Stimulated activated CD4-positive, alpha-beta T cell treated with anti-CD3 and anti-CD28 coated beads, Interleukin-2, amount 100 ng/mL, for 24 hours (primary cell): ENCODE measurements at places on chromosomes 13 and 19.

GRCh38 chr13:92074658-92075057 is 676.2 kb downstream of the GPC5 start:
- DNase-seq, result no peak

DNA sequence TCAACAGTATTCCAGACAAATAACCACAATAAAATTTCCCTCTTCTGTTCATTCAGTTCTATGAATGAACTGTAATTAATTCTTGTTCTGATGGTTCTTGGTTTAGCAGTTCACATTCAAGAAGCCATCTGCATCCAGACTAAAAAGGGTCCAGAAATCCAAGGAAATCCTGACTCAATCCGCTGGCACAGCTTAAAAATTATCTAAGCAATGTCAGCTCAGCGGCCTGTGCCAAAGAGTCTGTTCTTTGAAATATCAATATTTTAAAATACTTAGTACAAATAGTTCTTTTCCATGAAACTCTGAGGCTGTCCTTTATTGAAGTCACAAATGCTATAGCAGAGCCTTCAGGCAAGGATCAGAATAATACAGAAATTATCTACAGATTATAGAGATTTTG is 57.2 kb downstream of the DHRS12 start:
- DNase-seq, result no peak

DNA sequence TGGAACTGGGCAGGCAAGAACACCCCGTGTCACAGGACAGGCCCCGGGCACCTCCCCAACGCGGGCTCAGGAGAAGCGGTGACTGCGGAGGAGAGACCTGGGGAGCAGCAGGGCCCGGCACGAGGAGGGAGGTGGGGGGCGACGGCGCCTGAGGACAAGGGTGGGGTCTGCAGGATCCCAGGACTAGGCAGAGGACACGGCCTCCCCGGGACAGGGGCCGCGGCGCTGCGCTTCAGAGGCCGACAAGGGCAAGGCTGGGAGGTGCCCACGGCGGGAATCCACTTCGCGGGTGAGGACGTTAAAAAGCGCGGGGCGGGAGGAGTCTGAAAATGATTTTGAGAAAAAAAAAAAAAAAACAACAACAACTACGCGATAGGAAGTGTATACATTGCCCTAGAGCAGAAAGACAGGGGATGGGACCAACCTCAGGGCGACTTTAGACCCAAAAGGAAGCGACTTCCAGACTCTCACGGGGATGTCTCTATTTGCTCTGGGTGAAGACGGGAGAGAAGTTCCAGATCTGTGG is 44.9 kb downstream of the ZNF611 start:
- peak; percentile 49 for DNase-seq

GRCh38 chr19:41935760-41936415 is 7.6 kb upstream of the ERFL start:
- DNase-seq, result no peak

- DNase-seq, result no peak
Observed at GRCh38 chr19:14559916-14560775, 11.7 kb downstream of the NDUFB7 start.

DNA sequence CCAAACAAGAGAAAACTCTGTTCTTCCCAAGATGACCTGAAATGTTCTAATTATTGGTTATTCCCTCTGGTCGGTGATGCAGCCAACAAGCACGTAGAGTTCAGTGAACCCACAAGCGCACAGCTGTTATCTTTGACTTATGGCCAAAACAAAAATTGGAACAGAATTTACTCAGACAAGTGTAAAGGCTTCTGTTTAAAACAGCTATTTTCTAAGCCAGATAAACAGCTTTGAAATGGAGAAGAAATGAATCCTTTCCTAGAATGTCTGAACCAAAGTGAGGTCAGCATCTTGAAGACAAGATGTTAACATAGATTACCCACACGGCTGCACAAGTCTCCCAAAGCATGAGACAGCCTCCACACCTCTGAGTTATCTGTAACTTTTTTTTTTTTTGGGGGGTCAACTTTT is 669.2 kb downstream of the DIAPH3 start:
- no peak for DNase-seq

DNA sequence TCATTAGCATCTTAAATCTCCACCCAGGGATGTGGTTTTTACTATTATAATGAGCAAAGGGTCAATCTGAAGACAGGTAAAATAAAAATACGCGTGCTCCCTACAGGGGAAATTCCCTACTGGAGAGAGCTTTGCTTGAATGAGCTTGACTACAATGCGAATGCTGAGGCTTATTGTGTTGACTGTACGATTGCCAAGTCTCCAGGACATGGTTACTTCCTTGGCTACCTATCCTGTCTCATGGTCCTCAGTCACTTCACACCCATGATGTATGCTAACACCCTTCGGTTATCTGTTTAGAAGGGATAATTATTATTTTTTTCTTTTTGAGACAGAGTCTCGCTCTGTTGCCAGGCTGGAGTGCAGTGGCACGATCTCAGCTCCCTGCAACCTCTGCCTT is 61.7 kb downstream of the ZNF627 start:
- no peak for DNase-seq

GRCh38 chr13:79282976-79283375 is 123.1 kb downstream of the RBM26 start:
- no peak for DNase-seq

- no peak for DNase-seq
Observed at GRCh38 chr13:50678464-50679162, 164.9 kb downstream of the DLEU7 start.

GRCh38 chr19:53597023-53597422 is 34.8 kb upstream of the DPRX start:
- DNase-seq, result no peak

- DNase-seq, result no peak
Observed at GRCh38 chr13:68927387-68928026, 1180.1 kb upstream of the ATXN8OS start.

- no peak for DNase-seq
Observed at GRCh38 chr19:48393559-48394330, at the start of gene GRIN2D. TSS of gene GRIN2D (plus strand) at chr19:48393668. CDS start at chr19:48398393, 4,725 bp downstream.

GRCh38 chr19:10836479-10837330 is 693 bp upstream of the TMED1 start:
- DNase-seq, result peak; percentile 82

DNA sequence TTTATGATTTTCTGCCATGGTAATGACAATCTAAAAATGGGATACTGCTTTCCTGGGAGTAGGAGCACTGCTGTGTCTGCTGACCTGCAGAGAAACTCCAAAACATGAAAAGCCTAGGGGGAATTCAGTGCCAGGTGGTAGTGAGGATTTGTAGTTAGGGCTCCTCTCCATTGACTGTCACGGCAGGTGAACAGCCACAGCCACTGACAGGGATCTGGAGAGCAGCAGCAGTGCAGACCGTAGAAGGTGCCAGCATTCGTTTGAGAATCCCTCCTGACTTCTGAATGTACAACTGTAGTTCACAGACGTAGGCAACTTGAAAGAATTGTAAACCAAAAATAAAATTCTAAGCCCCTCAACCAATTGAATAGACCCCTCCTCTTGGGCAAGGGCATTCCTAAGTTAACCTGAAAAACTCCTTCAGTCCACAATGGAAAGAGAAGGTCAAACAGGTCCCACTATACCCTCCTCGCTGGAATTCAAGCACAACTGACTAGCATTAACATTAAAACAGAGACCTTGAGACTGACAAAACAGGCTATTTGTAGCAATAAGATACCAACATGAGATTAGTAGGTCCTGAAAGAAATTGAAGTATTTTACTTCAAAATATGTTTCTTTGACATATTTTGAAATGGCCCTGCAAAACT is 1328.8 kb downstream of the OLFM4 start:
- DNase-seq, result no peak

DNA sequence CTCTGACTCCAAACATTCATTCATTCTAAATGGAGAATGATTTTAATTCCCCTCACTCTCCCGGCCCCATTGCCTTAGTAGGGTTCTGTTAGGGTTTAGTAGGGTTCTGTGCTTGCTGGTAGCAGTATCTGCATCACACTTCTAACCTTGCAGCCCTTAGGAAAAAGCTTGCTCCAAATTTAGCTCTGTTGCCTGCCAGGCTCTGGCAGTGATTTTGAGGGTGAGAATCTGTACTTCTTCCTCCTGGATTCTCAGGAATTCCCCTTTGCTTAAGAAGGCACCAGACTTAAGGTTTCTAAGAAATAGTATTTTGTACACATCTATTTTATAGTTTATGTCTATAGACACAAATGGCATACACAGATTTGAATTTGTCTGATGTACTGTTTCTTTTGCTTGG is 14.7 kb downstream of the B3GLCT start:
- DNase-seq, result no peak

- DNase-seq, result no peak
Observed at GRCh38 chr19:48443731-48444128, 2.1 kb upstream of the GRWD1 start.

DNA sequence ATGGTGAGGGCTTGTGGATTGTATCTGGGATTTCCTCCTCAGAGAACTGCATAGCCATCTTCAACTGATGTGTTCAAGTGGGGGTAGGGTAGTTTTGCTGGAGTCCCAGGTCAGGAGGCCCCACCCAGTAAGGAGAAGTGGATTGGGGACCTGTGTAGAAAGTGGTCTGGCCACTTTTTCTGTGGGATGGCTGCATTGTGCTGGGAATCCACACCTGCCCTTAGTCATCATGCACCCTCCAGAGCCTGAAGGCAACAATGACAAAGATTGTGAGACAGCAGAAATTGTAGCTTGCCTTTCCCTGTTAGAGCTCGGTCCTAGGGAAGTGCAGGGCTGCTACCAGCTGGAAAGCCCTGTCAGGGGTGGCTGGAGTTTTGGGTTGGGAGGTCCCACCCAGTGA is 255.4 kb downstream of the NDFIP2 start:
- no peak for DNase-seq

GRCh38 chr19:35500611-35501010 is 10.3 kb upstream of the KRTDAP start:
- no peak for DNase-seq

DNA sequence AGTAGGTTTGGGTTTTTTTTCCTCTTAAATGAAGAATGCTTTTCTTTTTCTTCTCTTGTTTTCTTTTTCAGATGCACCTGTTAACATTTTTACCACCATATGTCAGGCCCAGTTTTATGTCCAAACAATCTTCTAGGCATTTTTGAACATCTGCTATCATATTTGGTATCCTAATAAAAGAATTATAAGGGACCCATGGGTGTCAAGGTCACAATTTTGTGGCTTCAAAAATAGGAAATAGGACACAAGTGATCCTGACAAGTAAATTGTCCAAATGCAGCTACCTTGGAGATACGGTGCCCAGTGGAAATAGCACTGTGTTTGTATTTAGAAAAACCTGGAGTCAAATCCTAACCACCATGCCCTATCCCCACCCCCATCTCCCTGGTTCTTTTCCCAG is 270.3 kb downstream of the MZT1 start:
- no peak for DNase-seq

DNA sequence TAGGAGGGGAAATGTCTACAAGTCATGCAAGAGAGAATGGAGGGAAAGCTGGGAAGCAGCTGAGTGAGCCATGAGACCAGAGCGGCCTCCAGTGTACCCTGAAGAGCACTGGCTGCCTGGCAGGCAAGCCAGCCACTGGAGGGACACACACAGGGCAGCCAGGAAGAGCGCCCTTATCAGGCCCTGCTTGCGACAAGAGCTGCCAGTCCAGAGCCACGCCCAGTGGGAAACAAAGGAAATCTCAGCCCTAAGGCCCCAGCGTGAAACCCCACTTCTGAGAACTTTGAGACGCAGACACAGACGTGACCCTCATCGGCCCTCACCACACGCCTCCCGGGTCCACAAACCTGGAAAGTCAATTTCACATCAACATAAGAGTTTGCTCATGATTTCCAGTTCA is 105.0 kb downstream of the STK24 start:
- no peak for DNase-seq

- DNase-seq, result peak; percentile 84
Observed at GRCh38 chr19:46529622-46530451, 34.2 kb upstream of the PNMA8B start.

DNA sequence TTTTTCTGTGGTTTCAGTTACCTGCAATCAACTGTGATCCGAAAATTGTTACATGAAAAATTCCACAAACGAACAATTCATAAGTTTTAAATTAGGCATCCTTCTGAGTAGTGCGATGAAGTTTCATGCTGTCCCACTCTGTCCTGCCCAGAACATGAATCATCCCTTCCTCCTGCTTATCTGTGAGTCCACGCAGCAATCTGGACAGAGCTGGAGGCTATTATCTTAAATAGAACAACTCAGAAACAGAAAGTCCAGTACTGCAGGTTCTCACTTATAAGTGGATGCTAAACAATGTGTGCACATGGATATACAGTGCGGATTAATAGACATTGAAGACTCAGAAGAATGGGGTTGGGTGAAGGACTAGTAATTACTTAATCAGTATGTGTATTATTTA is 583.7 kb upstream of the SPRY2 start:
- no peak for DNase-seq

DNA sequence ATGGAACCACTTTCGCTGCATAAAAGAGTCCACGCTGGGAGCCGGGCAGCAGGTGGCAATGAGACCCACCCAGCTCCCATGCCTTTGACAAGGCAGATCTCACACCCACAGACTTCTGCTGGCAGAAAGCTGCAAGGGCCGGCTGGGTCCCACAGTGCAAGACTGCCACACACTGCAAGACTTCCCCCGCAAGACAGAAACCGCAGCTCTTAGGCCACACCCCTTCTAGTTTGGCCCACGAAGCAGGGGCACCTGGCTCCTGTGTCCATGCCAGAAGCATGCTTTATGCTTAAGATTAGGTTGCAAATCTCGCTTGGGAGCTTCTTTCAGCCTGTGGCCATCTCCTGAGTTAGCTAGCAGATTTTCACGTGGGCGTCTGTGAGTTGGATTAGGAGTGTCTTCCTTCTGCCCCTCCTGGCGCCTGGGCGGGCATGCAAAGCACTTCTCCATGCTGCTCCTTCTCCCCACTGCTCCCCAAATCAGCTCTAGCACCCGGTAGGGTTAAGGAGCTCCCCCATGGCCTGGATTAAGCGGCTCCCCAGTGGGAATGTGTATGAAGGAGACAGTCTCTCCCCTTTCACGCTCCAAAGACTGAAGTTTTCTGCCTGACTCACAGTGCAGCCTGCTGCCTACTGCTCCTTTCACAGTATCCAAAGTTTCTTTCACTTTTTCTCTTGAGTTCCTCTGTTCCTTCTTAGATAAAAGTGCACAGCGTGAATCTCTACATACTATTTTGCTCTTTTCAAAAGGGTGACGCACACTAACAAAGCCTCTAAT is 17.7 kb downstream of the GPC6 start:
- no peak for DNase-seq
